Glutamatergic neuron (in vitro differentiated cells): ENCODE measurements at places on chromosomes 13 and 19. TPM values are rescaled to one million over a fixed set of nuclear protein-coding genes. Genes with fewer than 3 reads are reported as not detected.

The FGF9 gene
- 19.5 TPM for total RNA-seq

The CHST8 gene
- total RNA-seq: 235 TPM

The KLHL1 gene
- not detected for total RNA-seq

The LSR gene
- 5.4 TPM for total RNA-seq

The SYNGR4 gene
- total RNA-seq: not detected

DNA sequence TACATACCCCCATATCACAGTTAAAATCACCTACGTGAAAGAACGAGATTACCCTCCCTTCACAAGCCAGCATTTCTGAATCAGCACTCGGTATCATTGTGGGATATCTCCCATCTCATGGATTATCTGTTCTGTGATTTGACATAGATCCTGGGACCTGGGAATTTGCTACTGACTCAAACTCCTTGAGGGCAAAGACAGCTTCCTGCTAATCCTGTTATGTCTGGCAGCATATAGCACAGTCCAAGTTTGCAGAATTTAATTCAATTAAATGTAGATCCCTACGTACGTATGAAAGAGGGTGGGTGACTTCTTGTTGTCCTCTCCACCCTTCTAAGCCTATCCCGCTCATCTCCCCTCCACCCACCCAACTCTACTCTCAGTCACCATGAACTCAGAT lies 476.5 kb downstream of the KLF5 start:
- H3K4me3 ChIP-seq: no peak overlapping the region
- H3K4me1 ChIP-seq: no peaks in the 10 kb centered on the region
- DNase-seq: no peak
- H3K36me3 ChIP-seq: no peaks in the 10 kb centered on the region
- H3K27me3 ChIP-seq: no peaks in the 10 kb centered on the region
- no peak overlapping the region for H3K27ac ChIP-seq

DNA sequence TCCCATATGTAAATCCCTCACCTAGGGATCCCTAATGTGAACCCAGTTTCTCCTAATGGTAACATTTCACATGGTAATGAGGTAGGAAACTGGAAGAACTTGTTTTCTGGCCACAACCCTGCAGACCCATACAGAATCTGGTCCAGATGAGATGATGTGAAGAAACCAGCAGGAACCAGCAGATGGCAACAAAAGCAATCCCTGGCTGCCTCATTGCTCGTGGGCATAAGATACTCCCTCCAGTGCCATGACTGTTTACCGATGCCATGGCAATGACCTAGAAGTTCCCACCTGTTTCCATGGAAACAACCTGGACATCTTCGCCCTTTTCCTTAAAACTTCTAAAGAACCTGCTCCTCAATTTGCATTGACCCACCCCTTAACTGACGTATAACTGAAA lies 1.4 kb upstream of the CD209 start:
- H3K4me3 ChIP-seq: no peak overlapping the region
- peaks cover 2% of the 10 kb centered on the region for H3K27me3 ChIP-seq

- H3K27me3 ChIP-seq: no peaks in the 10 kb centered on the region
- no peak overlapping the region for H3K27ac ChIP-seq
- no peaks in the 10 kb centered on the region for H3K36me3 ChIP-seq
- H3K4me1 ChIP-seq: no peaks in the 10 kb centered on the region
Observed at GRCh38 chr13:105509981-105510762, 1025.3 kb downstream of the EFNB2 start.

DNA sequence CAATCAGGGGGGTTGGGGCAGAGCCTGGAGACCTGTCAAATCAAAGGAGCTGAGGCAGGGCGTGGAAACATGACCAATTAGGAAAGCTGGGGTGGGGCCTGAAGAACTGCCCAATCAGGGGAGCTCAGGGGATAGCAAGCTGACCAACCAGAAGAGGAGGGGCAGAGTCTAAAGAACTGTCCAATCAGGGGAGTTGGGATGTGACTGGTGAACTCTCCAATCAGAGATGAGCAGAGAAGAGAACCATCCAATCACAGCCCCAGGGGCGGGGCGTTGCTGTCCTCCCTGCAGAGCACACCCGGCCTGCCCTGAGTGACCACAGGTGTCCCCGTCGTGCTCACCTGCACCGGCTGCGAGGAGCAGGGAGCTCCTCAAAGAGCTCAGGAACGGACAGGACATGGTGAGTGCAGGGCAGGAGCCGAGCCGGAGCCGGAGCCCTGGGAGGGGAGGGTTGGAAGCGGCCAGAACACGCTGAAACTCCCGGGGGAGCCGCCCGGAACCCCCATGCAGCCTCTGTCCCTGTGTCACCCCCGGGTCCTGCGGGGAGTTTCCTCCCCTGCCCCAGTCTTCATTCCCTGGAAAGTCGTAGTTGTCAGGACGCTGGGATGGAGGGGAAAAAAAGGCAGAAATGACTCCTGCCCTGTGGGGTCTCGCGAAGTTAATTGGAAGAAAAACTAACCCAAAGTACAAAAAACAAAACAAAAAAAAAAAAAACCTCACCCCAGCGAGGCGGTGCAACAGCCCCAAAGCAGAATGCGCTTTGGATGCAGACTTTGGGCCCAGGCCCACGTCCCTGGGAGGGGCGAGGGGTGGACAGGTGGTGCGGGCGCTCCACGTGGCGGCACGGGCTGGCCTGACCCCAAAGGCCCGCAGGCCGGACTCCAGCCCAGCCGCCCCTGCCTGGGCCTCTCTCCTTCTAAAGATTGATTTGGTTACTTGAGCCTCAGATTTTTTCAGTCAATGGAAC lies at the start of gene ZNF556:
Gene ZNF556 (plus strand): TSS at position 311 of the 967 bp plus-strand sequence. CDS start 87 bp downstream, at position 398.
- H3K36me3 ChIP-seq: peaks cover 9% of the 10 kb centered on the region
- H3K27ac ChIP-seq: no peak within 1 kb of the TSS
- no peaks in the 10 kb centered on the region for H3K4me1 ChIP-seq
- no peak for DNase-seq
- no peak within 1 kb of the TSS for H3K4me3 ChIP-seq

DNA sequence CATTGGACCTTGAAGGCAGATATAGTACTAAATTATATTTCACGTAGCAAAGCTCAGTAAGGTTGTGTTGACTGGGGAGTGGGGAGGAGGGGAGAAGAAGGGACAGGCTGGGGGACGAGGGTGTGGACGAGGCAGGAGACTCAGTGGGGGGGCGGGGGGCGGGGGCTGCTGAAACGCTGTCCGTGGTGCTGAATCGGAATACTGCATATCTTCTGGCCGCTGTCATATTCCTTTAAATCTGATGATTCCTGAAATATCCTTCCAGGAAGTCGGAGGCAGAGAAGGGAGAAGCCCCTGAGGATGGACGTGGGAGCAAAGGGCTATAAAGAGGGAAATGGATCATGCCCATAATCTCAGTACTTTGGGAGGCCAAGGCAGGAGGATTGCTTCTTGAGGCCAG lies 34.7 kb upstream of the CASP14 start:
- H3K27me3 ChIP-seq: peaks cover 19% of the 10 kb centered on the region
- no peaks in the 10 kb centered on the region for H3K36me3 ChIP-seq
- no peak for DNase-seq
- H3K4me1 ChIP-seq: no peaks in the 10 kb centered on the region
- H3K4me3 ChIP-seq: no peak overlapping the region
- H3K27ac ChIP-seq: no peak overlapping the region

GRCh38 chr19:5977222-5977784 lies 637 bp downstream of the RANBP3 start:
- H3K27ac ChIP-seq: peak overlapping the region; percentile 87
- no peaks in the 10 kb centered on the region for H3K36me3 ChIP-seq
- H3K27me3 ChIP-seq: peaks cover 2% of the 10 kb centered on the region
- peak overlapping the region; percentile 92 for H3K4me3 ChIP-seq
- peaks cover 22% of the 10 kb centered on the region for H3K4me1 ChIP-seq
- no peak for DNase-seq

- no peak overlapping the region for H3K27ac ChIP-seq
- no peak overlapping the region for H3K4me3 ChIP-seq
- peaks cover 24% of the 10 kb centered on the region for H3K4me1 ChIP-seq
- DNase-seq: no peak
- peaks cover 1% of the 10 kb centered on the region for H3K27me3 ChIP-seq
Observed at GRCh38 chr13:41917641-41918040, 43.3 kb downstream of the VWA8 start.
